ENCODE measurements at places on chromosomes 2 and 18. TPM values are rescaled to one million over a fixed set of nuclear protein-coding genes. Genes with fewer than 3 reads are reported as not detected.
A peak's percentile ranks its signal among the peaks of the same experiment; 100 is the strongest.

GRCh38 chr2:14621906-14622549 lies 10.5 kb upstream of the LRATD1 start:
- no peak for DNase-seq

Gene SLC19A3
- 0.67 TPM for polyA plus RNA-seq

Gene FAM237A
- not detected for polyA plus RNA-seq

DNA sequence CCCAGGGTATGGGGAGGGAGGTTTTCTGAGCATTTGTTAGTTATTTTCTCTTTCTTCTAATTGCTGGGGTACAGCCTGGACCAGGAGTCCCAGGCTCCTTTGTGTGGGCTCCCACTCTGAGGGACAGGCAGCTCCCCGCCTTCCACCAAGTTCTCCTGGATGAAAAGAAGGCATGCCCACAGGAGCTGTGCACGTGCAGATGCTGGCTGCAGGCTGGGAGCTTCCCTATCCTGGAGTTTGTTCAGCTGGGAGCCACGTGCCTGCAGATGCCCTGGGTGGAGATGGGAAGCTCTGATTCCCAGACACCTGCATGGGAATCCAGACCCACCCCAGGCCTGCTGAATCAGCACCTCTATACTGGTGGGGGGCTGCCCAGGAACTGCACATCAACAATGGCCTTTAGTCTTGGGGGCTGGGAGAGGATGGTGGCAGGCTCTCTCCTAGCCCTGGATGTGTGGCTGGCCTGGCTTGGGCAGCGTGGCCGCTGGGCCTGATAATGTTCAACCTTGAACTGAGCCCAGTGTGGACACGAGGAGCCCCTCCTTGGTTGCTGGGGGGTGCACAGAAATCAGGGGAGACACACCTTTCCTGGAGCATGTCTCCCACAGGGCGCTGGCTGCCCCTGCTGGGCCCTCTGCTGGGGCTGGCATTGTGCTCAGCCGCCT lies 233.6 kb upstream of the HS6ST1 start:
- DNase-seq, result no peak

Gene RDH14
- 20.4 TPM for polyA plus RNA-seq

Gene MLPH
- 0.85 TPM for polyA plus RNA-seq

DNA sequence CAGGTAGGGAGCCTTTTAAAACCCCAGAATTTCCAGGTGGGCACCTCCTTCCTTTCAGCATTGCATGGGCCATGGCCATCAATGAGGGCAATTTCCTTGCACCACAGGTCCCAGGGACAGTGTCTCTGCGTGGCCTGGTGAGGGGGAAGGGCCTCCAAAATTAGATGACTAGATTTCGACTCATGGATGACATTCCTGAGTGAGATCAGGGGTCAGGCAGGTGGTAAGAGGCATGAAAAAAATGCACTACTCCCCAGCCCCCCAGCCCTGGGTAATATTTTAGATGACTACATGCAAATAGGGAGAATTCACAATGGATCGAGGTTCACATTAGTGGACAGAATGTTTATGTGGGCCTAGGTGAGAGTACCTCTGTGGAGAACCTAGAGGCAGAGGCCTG lies 19.0 kb upstream of the IGFBP5 start:
- no peak for DNase-seq

Gene NOTO
- not detected for polyA plus RNA-seq

Gene CCDC141
- polyA plus RNA-seq, result 81.5 TPM

- DNase-seq, result no peak
Observed at GRCh38 chr2:132740081-132740720, 70.2 kb upstream of the LYPD1 start.

GRCh38 chr18:3604498-3605408 lies 154.8 kb downstream of the TGIF1 start:
- DNase-seq, result peak; percentile 67

GRCh38 chr2:86648681-86649080 lies 25.0 kb upstream of the RNF103 start:
- DNase-seq, result no peak

Gene ZNF396
- 1.3 TPM for polyA plus RNA-seq

DNA sequence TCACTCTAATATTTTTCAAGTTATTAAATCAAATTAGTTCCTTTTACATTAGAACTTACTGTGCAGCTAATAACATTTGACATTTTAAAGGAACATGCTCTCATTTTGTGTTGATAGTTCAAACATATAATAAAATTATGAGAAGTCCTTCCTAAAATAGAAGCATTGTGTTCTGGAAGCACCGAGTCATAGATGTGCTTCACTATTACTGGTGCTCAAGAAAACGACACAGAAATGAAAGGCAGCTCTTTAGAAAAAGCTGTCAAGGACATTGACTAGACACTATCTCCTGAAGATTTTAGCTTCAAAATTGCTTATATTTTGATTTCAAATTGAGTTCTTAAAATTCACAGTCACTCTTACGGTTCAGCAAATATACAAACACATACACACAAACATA lies 338.3 kb downstream of the NBAS start:
- DNase-seq, result no peak

GRCh38 chr2:148622366-148622765 lies 22.2 kb upstream of the EPC2 start:
- no peak for DNase-seq

DNA sequence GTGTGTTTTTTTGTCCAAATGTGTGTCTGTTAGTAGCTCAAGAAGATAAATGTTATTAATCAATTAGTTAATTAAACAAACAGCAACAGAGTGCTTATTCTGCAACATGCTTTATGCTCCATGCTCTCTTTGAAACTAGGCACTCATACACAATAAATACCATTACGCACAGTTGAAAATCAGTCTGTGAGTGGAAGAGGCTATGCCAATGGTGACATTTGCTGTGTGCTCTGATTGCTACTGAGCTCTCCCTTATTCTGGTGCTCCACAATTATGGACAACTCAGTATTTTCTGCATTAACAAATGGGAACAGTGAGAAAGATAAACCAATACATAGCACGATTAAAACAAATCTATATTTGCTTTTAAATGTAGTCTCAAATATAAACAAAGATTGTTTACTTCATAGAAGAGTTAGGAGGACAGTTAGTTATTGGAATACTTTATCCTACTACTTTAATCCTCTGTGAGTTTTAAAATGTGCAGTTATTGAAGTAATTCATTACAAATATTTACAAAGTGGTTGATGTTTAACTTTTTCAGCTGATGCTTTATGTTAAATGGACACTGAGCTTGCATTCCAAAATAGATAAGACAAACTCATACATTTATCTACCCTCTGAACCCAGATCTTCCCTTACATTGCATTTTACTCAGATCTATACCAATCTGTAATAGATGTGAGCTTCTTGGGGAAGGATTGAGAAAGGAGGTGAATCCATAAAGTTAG lies 55.3 kb downstream of the NXPH2 start:
- DNase-seq, result no peak

Gene FIGN
- polyA plus RNA-seq, result 0.99 TPM

GRCh38 chr2:179817181-179817841 lies 44.1 kb downstream of the ZNF385B start:
- DNase-seq, result no peak

Gene DQX1
- 0.25 TPM for polyA plus RNA-seq

Gene NAT8
- 0.54 TPM for polyA plus RNA-seq

- DNase-seq, result no peak
Observed at GRCh38 chr2:116582850-116583249, 1231.6 kb upstream of the DDX18 start.

DNA sequence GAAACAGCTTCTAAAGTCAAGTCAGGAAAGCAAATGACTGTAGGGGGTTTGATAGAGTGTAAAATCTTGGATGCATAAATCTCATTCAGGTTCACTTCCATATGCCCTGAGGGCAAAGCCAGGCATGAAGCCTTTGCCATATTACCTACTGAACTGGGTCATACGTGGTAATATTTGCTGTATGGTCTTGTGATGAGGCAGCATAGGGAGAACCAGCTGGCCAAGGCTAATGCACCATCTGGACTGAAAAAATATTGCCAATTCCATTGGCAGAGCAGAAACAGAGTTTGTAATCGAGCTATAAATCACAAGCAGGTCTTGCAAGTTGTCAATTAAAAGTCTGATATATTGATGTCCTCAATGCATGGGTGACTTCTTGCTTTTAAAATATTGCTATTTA lies 243.8 kb downstream of the ERBB4 start:
- DNase-seq, result no peak

Gene CDH2
- polyA plus RNA-seq, result 3.1 TPM

Gene KCNS3
- polyA plus RNA-seq, result 5.5 TPM

GRCh38 chr2:189802396-189802912 lies 18.2 kb downstream of the PMS1 start:
- DNase-seq, result no peak

DNA sequence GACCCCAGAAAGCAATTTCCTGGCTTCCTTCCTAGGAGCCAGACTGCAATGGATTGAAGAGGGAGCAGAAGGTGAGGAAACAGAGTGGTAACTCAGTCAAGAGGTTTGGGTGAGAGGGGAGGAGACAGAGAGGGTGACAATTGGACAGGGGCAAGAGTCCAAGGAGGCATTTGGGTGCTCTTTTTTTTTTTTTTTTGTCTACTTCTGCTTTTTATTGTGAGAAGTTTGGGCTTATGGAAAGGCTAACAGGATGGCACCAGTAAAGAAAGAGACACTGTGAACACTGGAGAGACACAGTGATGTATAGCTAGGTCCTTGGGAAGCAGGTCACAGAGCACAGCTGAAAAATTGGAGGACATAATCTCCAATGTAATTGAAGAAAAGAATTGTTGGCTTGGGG lies 25.0 kb downstream of the CYBRD1 start:
- no peak for DNase-seq

DNA sequence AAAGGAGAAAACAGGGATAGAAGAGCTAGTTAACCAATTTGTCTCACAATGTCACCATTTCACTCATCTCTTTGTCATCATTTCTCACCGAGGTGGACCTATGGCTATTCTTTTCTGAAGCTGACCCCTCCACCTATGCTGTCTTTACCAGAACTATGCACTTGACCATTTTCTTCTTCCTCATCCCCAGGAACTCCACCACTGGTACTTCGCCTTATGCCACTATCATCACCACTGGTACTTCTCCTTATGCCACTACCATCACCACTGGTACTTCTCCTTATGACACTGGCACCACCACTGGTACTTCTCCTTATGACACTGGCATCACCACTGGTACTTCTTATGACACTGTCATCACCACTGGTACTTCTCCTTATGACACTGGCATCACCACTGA lies 745.8 kb upstream of the CHAC2 start:
- no peak for DNase-seq

DNA sequence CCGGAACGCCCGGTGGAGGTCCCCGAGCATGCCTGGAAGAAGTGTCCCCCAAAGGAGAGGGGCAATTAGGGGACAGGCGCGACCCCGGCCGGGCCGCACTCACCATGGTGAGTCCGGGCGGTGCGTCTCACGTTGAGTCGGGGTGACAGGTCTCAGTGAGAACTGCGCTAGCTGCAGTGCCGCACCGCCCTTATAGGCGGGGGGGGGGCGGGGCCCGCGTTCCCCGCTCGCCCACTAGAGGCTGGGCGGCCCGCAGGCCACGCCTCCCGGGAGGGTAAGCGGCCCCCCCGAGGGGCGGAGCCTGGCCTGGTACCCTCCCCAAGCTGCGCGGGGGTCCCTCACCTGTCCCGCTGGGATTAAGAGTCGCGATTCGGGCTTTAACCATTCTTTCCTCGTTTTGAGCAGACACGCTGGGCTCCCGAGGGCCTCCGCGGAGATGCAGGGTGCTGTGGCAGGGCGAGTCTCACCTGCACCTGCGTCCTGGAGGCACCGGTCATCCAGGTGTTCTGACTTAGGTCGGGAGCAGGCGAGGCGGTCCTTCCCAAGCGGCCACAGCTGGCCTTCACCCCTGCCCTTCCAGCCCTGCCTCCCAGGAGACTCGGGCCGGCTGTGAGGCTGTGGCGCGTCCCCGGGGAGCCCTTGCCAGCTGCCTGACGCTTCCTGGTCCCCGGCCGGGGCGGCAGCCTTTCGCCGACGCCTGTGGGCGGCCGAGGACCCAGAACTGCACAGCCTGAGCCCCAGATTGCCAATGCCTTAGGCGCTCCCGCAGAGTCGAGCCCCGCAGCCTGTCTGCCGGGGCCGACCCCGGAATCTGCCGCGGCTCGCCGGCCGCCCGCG lies at the start of gene TUBA4A:
Gene TUBA4A (minus strand): TSS at position 166 of the 837 bp plus-strand sequence. CDS start 60 bp downstream, at position 106.
- DNase-seq, result no peak

DNA sequence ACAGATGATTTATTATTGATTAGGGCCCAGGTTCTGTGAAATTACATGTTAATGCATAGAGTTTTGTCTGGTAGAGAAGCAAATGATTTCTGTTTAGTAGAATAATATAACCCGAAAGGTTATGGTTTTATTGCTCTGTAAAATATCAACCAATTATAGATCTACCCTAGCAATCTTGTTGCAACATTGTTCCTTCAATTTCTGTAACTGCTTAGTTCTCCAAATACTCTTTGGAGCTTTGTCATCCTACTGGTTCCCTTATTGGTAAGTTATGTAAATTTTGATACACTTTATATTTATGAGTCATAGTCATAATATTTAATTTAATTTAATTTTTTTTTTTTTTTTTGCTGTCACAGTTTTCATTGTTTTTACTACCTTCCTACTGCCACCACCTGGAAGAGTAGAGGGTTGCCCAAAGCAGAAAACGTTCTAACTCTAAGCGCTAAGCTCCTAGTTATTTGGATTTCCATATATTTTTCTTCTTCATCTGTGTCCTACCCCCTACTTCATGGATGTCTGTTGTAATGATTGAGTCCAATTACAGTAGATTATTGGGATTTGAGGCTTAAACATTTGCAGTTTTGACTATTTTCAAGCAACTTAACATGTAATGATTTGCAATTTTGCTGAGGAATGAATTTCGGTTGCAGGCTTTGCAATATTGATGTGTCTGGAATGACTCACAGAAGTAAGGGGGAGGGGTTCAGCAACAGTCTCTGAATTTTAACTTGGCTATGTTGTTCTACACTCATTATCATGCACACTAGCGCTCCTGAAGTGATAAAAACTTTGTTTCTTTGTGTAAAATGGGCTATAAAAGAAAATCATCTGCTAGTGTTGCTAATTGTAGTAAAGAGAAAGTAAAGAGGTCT lies 51.1 kb downstream of the NABP1 start:
- DNase-seq, result no peak

- no peak for DNase-seq
Observed at GRCh38 chr2:203759690-203760365, 53.4 kb downstream of the CD28 start.

Gene ABCG8
- polyA plus RNA-seq, result 0.10 TPM

Gene OR6B2
- polyA plus RNA-seq, result not detected

All from hindlimb muscle (tissue), 1 donor.